ENCODE measurements at places on chromosomes 11 and 22.

DNA sequence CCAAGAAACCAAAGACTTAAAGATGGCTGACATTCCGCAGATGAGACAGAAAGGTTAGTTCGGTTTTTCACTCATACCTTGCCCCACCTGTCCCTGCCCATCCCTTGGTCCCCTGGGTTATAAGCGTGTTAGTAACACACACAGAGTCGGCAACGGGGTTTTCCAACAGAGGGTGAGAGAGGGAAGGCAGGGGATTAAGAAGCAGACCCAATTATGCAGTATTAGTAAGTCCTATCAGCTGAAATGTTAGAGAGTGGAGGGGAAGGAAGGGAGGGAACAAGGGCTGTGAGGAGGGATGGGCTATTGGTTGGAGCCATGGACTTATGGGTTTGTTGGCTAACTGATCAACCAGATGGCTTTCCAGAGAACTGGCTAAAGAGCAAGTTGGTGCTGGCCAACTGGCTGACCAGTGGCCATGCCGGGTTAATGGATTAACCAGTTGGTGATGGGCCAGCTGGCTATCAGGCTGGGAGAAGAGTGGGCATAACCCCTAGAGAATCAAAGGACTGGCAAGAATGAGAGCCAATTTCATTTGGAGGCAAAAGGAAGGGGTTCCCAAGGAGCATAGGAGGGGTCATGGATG lies 45.5 kb downstream of the NRXN2 start:
- DNase-seq = no peak

- DNase-seq = no peak
Measured at GRCh38 chr11:30485222-30485621, 100.9 kb downstream of the MPPED2 start.

DNA sequence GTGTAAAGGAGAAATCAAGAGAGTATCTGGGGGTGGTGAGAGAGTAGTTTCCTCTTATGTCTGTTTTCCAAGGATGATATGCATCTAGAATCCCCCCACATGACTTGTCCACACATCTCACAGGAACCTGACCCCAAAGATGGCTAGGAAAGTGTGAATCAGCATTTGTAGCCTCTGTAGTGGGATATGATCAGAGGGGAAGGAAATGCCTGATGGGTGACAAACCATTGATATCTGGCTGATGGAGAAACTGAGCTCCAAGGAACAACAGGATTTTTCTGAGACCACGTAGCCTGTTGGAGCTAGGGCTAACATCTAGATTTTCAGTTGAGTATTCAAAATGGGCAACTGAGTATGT lies 369.4 kb downstream of the DDX10 start:
- no peak for DNase-seq

- no peak for DNase-seq
Measured at GRCh38 chr11:46537121-46537520, 56.7 kb downstream of the AMBRA1 start.

DNA sequence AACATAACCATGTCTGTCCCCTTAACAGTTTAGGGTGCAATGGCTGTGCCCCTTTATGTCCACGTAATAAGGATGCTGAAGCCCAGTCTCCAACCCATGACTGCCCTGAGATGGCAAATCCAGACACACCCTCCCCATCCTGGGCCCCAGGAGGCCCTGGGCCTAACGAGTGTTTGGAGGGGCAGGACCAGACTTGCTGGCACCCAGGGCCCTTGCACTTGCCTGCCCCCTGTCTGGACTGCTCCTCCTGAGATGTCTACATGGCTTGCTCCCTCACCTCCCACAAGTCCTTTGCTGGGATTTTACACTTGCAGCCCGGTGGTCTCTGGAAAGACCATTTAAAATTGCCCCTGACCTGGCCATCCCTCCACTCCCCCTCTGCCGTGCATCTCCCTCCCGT lies 132.2 kb upstream of the NECTIN1 start:
- DNase-seq = no peak

- DNase-seq = no peak
Measured at GRCh38 chr11:46337626-46338345, 9.5 kb upstream of the DGKZ start.

GRCh38 chr11:126246636-126247035 lies 22.1 kb downstream of the SRPRA start:
- no peak for DNase-seq
